ENCODE measurements at places on chromosomes 6 and 20. TPM values are rescaled to one million over a fixed set of nuclear protein-coding genes. Genes with fewer than 3 reads are reported as not detected.
A peak's percentile ranks its signal among the peaks of the same experiment; 100 is the strongest.

DNA sequence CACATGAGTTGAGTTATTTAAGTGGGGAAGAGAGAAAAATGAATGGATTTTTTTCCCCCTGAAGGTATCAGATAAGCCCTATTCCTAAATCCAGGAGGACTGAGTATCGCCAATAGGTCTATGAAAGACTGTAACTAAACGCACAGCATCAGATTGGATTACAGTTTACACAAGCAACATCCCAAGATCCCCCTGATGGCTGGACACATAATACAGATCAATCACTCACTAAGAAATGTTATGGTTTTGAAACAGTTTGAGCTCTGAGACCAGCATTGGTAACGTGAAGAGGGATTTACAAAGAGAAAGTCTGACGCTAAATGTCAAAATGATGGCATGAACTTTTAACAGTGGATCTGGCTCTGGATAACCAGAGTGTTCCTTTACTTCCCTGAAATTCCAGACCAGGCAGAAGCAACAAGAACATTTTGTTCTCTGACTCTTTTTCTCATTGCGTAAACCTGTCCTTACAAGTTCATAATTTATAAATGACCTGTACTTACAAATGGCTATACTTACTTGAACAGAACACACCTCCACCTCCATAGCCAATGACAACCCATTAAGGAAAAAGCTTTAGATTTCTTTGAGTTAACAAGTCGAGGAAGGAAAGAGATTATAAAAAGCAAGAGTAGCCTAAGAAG lies 131.8 kb upstream of the BEND3 start:
- no peak for DNase-seq

GRCh38 chr6:158358450-158359077 lies 46.3 kb downstream of the TULP4 start:
- peak; percentile 46 for DNase-seq

OR12D3 gene
- total RNA-seq: not detected

- DNase-seq: no peak
Observed at GRCh38 chr20:13929836-13930235, 60.6 kb downstream of the SEL1L2 start.

BNIP5 gene
- total RNA-seq: 23.6 TPM

DNA sequence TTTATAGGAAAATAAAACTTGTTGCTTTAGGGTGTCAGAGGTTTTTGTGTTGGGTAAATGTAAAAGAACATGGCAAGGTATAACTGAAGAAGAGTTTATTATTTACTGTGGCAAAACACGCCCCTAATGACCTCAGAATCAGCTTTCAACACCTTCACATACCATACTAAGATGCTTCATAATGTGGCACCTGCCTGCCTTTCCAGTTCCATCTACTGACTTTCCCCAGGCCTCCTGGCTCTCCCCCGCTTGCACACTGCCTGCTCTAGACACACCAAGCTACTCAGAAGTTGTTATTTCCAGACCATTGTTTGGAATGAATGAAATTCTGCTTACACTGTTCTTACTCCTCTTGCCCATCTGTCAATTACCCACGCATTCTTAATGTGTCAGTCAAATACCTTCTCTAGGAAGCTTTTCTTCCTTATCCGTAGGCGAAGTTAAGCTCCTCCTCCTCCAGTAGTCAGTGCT lies 1.8 kb downstream of the TIAM2 start:
- DNase-seq: no peak

COL12A1 gene
- total RNA-seq: 39.4 TPM

- no peak for DNase-seq
Observed at GRCh38 chr6:26105842-26106241, 18.6 kb downstream of the HFE start.

GRCh38 chr20:3494218-3494617 lies 23.4 kb downstream of the ATRN start:
- DNase-seq: no peak

- DNase-seq: no peak
Observed at GRCh38 chr6:162181741-162182401, 545.7 kb downstream of the PRKN start.

HSPA1B gene
- 104 TPM for total RNA-seq

- DNase-seq: no peak
Observed at GRCh38 chr6:3227363-3228045, at the start of gene TUBB2B. Gene TUBB2B (minus strand): TSS chr6:3227653. CDS start chr6:3227543, 110 bp downstream.

DNA sequence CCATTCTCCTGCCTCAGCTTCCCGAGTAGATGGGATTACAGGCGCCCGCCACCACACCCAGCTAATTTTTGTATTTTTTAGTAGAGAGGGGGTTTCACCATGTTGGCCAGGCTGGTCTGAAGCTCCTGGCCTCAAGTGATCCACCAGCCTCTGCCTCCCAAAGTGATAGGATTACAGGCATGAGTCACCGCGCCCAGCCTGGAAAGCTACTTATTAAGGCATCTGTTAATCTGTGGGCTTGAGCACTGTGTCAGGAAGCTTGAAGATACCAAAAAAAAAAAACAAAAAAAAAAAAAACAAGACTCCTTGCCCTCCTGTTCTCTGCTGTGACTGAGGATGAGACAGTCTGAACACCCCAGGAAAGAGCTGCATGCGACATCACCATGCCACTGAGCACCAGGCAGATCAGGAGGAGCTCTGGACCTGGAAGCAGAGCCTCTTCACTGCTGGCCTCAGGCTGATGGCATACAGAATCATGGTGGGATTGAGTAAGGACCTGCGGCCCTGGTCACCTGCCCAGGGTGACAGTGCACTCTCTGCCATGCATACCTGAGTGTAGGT lies 166.5 kb upstream of the SNX9 start:
- no peak for DNase-seq

GSTA5 gene
- not detected for total RNA-seq

- no peak for DNase-seq
Observed at GRCh38 chr6:4616311-4616710, 159.9 kb upstream of the CDYL start.

SLCO4A1 gene
- total RNA-seq: 85.3 TPM

GRCh38 chr20:37226889-37227288 lies 34.7 kb downstream of the GHRH start:
- peak; percentile 33 for DNase-seq

DNA sequence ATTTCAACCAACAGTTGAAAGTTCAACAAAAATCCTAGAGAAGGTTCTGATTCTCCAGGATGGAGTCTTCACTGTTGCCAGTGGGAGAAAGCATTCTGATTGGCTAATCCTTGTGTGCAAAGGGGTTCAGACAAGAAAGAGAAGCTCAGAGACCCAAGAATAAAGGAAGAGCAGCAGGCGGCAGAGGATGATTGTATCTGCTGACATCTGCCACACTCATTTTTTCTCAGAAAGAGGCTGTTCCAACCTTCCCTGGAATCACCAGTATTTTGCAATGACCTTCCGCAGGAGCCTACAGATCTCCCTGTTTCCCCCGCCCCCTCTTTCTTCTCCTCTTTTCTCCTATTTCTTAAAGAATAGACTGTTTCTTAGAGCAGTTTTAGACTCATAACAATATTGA lies 376.7 kb downstream of the CDH26 start:
- no peak for DNase-seq

DNA sequence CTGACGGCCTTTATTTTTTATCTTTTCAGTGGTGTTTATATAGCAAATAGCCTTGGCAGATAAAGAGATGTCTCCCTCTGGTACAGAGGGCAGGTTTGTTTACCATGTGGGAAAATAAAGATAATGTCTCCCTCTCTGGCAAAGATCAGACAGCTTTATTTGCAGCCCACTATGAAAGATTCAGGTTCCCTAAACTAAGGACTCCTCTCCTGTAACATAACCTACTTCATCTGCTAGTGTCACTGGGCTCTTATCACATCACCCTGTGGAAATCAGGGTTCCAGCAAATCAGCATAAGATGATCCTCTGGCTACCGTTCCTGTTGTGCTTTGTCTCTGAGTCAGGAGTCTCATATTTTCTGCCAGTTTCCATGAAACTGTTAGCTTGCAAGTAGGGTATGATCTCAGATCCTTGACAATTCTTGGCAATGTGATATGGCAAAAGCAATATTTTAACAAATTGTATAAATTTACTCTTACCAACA lies 3.1 kb downstream of the FBXL4 start:
- DNase-seq: no peak

DNA sequence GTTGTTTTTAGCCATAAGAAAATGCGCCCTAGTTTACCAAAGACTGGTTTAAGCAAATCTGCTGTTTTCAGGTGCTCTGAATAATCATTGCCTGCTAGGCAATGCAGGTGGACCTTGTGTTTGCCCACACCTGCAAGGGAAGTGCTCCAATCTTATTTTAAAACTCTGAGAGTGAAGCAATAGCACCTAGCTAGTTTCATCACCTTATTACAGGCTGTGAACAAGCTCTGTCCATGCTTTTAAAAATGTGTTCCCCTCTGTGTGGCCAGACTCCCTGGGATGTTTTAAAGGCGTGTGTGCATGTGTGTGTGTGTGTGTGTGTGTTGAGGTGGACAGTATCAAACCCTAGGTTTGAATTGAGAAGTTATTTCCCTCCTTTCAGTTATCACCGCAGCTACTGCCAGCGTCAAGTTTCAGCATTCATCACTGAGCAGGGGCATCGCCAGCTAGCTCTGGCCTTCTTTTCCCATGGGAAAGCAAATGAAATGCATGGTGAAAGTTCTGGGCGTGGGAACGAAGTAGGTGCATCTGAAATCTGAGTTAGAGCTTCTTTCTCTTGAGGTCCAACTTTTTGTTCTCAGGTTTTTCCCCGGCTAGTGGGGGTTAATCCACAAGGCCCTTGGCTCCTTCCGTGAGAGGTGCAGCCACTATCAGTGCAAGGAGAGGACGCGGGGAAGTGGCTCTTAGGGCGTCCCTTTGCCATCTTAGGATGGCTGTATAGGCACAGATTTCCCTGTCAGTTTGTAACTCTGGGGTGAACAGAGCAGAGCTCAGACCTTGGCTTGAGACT lies 30.8 kb downstream of the DUSP22 start:
- peak; percentile 39 for DNase-seq

GRCh38 chr6:39282774-39283173 lies 31.4 kb downstream of the KCNK17 start:
- no peak for DNase-seq

Data from transverse colon (tissue), 4 donors.